Vein endothelial cell (primary cell): ENCODE measurements at places on chromosomes 12 and 14. TPM values are rescaled to one million over a fixed set of nuclear protein-coding genes. Genes with fewer than 3 reads are reported as not detected.

ZDHHC22 gene
- total RNA-seq: under 0.01 TPM in 1 of 2 replicates, not detected in the other

KLHL33 gene
- not detected in 2 replicates for total RNA-seq

SH2B3 gene
- total RNA-seq: 129 and 183 TPM in 2 replicates

CLEC12A gene
- total RNA-seq: not detected in 2 replicates

GLIPR1L1 gene
- not detected in 2 replicates for total RNA-seq

TAS2R30 gene
- 5.6 and 6.5 TPM in 2 replicates for total RNA-seq

RILPL2 gene
- total RNA-seq: 3.4 and 3.6 TPM in 2 replicates

PLA2G1B gene
- total RNA-seq: not detected in 2 replicates

GARIN6 gene
- not detected in 2 replicates for total RNA-seq

PRB4 gene
- total RNA-seq: not detected in 2 replicates

KLRC3 gene
- not detected in 2 replicates for total RNA-seq

LRP1 gene
- total RNA-seq: 1.6 and 4.6 TPM in 2 replicates

CLEC2A gene
- not detected in 2 replicates for total RNA-seq

PPFIA2 gene
- not detected in 2 replicates for total RNA-seq

ACSS3 gene
- 0.19 and 0.33 TPM in 2 replicates for total RNA-seq

APOF gene
- total RNA-seq: not detected in 2 replicates

KRT6C gene
- not detected in 2 replicates for total RNA-seq

SRSF9 gene
- 172 and 175 TPM in 2 replicates for total RNA-seq

TAS2R42 gene
- total RNA-seq: not detected in 2 replicates

DAO gene
- not detected in 2 replicates for total RNA-seq

CHFR gene
- 50.3 and 59.4 TPM in 2 replicates for total RNA-seq

SDR9C7 gene
- not detected in 2 replicates for total RNA-seq

ARHGAP9 gene
- total RNA-seq: not detected in 2 replicates

EXOC3L4 gene
- total RNA-seq: not detected in 2 replicates
